CD8-positive, alpha-beta T cell (primary cell): ENCODE measurements at places on chromosomes 12 and 14. TPM values are rescaled to one million over a fixed set of nuclear protein-coding genes. Genes with fewer than 3 reads are reported as not detected.
A peak's percentile ranks its signal among the peaks of the same experiment; 100 is the strongest.

DNA sequence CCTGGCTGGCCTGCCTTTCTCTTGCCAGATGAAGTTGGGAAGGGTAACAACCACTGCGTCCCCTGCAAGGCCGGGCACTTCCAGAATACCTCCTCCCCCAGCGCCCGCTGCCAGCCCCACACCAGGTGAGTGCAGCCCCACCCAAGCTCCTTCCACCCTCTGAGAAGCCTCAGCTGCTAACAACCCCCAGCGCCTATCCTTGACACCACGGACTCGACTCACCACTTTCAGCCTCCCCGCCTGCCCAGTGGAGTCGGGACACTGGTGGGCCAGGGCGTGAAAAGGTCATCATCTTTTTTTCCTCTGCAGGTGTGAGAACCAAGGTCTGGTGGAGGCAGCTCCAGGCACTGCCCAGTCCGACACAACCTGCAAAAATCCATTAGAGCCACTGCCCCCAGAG is 2.1 kb downstream of the LTBR start:
- DNase-seq = no peak

- no peak for DNase-seq
Measured at GRCh38 chr12:78671295-78671694, 193.3 kb upstream of the SYT1 start.

- no peak for DNase-seq
Measured at GRCh38 chr14:74613211-74613914, 1.3 kb upstream of the LTBP2 start.

GRCh38 chr14:104610749-104611310 is 6.3 kb upstream of the TMEM179 start:
- DNase-seq = no peak

DNA sequence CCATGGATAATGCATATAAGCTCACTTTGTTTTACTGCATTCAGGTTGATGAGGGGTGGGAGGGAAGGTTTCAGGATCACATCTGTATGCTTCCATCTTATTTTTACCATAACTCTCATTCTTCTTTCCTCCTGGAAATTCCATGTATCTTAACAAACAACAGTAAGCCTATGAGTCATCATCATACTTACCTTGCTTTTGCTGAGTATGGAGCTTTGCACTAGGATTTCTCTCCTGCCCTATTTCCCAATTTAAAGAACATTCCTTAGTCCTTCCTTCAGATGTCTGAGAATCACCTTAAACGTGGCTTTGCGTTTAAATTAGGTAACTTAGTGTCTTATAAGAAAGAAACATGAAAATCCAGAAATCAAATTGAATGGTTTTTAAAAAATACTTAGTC is 1.6 kb upstream of the CLEC14A start:
- no peak for DNase-seq

GRCh38 chr14:92704036-92704804 is 44.2 kb downstream of the LGMN start:
- no peak for DNase-seq

Gene PMCH
- total RNA-seq = not detected

Gene GYS2
- total RNA-seq = not detected

GRCh38 chr14:55803873-55804553 is 224.0 kb downstream of the KTN1 start:
- DNase-seq = no peak

GRCh38 chr14:63992858-63993257 is 140.1 kb downstream of the SYNE2 start:
- no peak for DNase-seq

DNA sequence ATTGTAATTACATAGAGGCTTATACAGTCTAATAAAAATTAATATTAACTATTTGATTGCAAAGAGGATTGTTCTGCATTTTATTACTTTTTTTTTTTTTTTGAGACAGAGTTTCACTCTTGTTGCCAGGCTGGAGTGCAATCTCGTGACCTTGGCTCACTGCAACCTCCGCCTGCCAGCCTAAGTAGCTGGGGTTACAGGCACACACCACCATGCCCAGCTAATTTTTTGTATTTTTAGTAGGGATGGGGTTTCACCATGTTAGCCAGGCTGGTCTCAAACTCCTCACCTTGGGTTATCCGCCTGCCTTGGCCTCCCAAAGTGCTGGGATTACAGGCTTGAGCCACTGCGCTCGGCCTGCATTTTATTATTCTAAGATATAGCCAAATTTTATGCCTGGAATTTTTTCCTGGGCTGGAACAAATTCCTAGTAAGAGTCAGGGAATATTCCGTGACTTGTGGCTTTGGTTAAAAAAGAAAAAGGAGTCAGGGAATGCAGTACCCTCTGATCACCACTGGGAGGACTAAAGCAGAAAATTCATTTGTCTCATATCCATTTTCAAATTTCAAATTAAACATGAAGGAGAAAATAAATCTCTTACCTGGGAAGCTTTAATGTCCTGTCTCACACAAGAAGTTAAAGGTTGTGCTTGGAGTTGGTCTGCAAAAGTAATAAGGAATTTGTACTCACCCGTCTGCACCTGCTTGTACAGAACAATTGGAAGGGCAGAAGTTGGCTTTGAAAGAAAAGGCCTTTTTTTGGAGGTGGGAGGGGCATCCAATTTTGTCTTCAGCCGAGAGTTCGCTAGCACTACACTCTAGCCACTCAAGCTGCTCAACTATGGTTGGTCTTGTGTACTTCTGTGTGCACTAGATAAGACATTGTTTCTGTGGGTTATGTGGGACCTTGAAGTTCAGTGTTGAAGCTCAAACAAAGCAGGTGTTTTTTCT is 8.7 kb downstream of the MARK3 start:
- DNase-seq = no peak

DNA sequence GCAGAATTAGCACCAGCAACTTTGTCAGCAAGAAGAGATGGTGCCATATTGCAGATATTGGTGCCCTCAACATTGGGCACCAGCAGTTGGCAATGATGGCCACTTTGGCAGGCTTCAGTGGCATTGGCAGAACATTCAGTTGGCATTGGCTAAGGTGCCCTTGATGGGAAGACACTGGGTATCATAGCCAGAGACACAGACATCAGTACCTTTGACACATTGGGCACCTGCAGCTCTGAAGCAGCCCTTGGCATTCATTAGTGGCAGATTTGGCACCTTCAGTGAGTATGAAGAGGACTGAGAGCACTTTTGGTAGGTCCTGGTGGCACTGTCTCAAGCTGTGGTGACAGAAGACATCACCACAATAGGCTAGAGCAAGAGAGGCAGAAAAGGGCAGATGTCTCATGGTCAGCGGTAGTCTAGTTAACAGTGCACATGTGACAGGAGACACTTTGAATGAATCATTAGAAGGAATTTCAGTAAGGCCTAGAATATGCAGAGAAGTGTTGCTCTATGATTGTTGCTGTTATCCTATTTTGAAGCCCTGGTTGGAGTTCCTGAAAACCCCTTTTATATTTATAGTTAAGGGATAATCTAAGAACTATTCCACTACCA is 422.2 kb downstream of the APAF1 start:
- DNase-seq = no peak

- DNase-seq = no peak
Measured at GRCh38 chr14:69852531-69853321, 26.5 kb upstream of the SMOC1 start.

DNA sequence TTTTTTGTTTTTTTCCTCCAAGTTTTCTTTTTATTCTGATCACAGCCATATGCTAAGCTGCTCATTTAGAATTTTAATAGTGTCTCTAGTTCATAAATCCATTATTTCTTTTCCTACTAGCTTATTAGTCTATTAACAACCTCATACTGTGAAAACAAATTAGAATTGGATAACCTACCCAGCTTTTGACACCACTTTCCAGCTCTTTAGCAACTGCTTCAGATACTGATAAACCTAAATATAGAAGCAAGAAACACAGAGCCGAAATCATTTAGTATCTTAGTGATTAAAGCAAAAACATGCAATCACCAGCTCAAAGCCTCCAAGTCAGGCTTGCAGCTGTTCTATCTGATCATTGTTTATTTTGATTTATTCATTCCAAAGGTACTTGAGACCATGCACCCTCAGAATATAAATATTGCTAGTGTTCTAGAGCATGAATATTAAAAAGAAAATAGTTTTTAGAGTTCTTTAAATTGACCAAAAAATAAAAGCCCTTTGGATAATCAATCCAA is 121.5 kb downstream of the STXBP6 start:
- no peak for DNase-seq

DNA sequence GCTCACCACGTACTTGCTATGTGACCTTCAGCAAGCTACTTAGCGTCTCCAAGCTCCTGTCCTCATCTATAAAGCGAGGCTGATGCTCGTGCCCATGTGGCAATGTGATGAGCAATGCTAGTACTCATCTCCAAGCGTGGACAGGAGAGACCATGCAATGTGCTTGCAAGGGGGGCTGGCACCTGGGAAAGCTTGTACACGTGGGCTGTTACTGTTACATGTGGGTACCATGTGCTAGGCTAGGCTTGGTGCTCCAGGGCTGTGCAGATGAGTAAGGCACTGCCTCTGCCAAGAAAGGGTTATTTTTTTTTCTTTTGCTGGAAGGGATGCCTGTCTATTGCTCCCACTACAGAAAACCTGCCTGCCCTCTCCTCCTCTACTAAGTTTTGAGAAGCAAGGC is 46.6 kb downstream of the TSPAN11 start:
- DNase-seq = no peak

Gene TAS2R50
- not detected for total RNA-seq

- no peak for DNase-seq
Measured at GRCh38 chr14:75645056-75645455, 15.6 kb downstream of the ERG28 start.

Gene A2ML1
- not detected for total RNA-seq

- DNase-seq = no peak
Measured at GRCh38 chr14:93220509-93220908, 13.5 kb downstream of the UBR7 start.

DNA sequence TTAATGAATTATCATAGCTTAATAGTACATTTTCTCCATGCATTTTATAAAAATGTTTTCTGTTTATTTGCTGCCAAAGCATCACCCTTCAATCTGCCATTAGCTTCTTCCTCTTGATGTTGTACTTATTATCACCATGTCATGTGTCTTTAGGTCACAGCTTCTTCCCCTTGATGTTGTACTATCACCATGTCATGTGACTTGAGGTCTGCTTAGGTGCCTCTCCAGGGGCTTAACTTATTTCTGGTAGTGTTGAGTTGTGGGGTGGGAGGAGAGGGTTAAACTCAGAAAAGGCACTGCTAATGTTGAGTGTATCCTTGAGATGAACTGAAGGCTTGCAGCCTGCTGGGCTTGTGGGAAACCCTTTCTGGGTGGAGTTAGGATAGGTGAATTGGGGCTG is 87.8 kb downstream of the DAAM1 start:
- DNase-seq = no peak

- DNase-seq = no peak
Measured at GRCh38 chr14:21527318-21527679, 1.2 kb upstream of the SALL2 start.

GRCh38 chr12:67475725-67476124 is 172.8 kb upstream of the DYRK2 start:
- DNase-seq = no peak

Gene SYNDIG1L
- not detected for total RNA-seq

Gene PPP1R1A
- total RNA-seq = not detected

Gene CMAS
- total RNA-seq = 7.7 TPM

DNA sequence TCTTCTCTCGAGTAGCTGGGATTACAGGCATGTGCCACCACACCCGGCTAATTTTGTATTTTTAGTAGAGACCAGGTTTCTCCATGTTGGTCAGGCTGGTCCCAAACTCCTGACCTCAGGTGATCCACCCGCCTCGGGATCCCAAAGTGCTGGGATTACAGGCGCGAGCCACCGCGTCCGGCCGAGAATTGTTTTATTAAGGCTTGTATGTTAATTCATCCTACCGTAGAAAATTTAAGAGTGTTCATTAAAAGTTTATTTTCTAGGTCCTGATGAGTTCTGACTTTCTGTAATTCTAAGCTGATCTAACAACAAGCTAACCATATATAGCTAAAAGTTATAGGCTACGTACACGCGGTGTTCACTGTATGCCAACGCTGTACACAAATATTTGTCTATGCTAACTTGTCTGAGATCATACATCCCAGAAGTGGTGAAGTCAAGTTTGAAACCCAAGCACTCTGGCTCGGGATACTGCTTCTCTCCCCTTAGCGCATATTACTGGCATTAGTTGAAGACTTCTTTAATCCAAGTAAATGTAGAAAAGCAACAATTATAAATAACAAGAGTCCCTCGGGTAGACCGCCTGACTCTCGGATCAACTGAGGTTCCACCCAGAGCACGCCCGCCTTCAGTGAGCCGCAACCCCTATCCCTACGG is 570 bp upstream of the MRPS35 start:
- no peak for DNase-seq

DNA sequence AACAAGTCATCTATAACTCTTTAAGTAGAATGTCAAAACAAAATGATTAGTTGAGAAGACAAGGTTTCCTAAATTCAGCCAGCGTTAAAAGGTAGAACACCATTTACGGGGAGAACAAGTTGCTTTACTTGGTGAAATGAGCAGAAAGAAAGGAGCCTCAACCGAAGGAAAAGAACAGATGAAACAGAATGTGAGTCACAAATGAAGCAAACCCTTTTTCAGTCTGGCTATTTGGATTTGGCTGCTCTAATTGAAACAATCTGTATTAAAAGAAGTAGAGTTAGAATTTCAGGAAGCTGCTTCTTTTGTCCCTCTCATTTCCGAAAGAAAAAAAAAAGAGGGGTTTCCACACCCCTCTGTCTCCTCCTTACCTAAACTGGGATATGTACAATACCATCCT is 34.6 kb downstream of the CEP128 start:
- DNase-seq = no peak

Gene IGF1
- total RNA-seq = not detected

Gene RFX4
- not detected for total RNA-seq

Gene VWF
- not detected for total RNA-seq

DNA sequence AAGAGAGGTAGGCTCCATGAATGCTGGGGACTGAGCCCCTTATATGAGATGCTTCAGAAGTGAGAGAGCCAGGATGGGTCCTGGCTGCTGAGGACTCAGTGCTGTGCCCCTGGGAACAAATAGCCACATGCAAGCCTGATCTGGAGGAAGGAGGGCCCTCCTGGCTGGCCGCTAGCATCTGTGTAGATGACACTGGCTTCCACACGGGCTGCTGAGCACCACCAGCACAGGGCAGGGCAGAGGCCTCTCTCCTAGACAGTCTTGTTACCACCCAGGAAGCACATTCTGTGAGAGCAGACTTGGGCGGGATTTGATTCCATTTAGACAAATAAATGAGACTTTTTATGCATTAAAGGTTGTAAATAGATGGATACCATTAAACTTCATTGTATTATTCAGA is 48.0 kb downstream of the ZNF664 start:
- DNase-seq = no peak

GRCh38 chr12:52526511-52526951 is 6.3 kb upstream of the KRT5 start:
- no peak for DNase-seq

GRCh38 chr12:10122689-10123088 is 7.3 kb downstream of the CLEC7A start:
- no peak for DNase-seq

DNA sequence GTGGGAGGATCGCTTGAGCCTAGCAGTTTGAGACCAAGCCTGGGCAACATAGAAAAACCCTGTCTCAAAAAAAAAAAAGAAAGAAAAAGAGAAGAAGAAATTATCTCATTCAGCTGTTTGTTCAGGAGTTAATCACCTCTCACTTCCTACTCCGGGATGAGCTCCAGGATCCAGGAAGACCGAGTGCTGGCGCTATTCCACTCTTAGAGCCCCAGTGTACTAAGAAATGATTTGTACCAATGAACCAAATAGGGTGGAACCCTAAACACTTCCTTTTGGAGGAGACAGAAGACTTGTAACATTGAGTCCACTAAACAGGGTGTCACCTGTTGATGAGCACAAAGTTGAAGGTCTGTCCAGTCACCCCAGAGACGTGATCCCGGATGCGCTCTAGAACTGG is 3.6 kb downstream of the ALKBH2 start:
- DNase-seq = no peak

- peak; percentile 53 for DNase-seq
Measured at GRCh38 chr12:22443379-22444316, 100.7 kb downstream of the C2CD5 start.
